ENCODE measurements at places on chromosomes 2 and 18.

DNA sequence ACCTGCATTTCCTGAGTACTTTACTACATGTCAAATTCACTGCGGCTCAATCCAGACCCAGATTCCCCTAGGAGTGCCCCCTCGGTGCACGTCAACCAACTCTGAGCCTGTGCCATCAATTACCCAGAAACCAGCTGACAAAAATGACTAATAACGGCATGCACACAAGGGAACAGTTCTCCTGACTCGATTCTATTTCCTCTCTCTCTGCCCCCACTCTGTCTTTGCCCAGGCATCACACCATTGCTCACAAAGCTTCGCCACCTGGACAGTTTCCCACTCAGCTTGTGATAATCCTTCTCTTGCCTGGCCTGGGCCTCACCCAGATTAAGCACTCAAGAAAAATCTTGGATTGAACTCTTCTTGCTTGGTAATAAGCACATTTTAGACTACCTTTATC is 115.3 kb upstream of the NDUFV2 start:
- DNase-seq: no peak

DNA sequence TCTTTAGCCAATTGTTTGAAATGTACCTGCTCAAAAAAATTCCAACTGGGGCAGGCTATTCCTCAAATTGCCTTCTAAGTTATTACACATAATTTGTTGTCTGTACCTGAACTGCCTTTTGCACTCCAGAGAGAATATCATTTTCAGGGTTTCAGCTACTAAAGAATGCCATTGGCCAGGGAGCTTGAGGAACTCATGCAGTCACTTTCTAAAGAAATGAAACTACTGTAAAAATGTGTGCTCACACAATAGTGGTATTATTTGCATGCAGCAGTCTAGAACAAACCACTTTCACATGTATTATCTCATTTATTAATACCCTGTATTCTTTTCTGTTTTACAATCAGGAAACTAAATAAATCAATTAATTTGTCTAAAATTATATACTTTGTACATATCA is 152.2 kb downstream of the PID1 start:
- no peak for DNase-seq

DNA sequence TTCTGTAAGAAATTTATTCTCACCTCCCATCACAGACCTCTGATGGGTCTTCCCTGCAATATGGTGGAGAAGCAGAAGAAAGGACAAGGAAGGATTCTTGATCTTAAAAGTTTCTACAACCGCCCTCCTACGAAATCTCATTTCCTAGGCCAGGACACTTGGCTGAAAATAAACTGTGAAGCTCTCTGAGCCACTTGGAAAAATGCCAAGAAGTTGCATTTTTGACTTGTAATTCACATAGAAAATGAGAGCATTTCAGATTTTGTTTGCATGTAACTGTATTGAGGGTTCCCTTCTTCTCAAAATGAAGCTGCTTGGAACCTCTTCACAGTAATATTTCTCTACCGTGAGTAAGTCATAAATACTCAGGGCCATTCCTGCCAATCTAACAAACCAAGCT is 458.3 kb upstream of the SLC14A2 start:
- DNase-seq: no peak

GRCh38 chr2:241313543-241314095 is 1.9 kb downstream of the HDLBP start:
- no peak for DNase-seq

DNA sequence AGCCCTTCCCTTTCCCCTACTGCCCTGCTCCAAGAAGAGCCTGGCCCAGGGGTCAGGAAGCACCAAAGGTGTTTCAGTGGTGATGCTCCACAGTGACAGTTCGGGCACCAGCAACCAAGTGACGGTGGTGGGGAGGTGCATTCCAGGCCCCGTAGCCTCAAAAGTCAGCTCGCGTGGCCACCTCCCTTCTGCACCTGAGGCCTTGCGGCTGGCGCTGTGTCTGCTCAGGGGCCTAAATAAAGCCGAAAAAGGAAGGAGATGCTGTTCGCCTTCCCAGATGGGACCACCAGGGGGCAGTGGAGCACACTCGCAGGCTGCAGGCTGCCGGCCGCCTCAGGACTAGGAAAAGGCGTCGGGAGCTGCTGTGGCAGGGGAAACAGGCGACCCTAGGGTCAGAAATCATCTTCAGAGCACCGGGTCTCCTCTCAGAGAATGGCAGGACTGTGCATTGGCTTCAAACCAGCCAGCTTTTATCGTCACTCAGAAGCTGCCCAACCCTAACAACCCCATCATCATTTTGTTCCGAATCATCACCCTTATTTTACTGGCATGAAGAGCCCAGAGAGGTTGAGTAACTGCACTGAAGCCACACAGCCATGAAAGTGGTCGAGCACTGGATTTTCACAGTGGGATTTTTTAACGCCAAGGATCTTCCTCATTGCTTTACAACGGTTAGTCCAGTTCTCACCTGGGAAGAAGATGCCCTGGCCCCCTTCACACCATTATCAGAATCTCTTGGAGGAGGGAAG is 213.0 kb upstream of the CELF4 start:
- no peak for DNase-seq

DNA sequence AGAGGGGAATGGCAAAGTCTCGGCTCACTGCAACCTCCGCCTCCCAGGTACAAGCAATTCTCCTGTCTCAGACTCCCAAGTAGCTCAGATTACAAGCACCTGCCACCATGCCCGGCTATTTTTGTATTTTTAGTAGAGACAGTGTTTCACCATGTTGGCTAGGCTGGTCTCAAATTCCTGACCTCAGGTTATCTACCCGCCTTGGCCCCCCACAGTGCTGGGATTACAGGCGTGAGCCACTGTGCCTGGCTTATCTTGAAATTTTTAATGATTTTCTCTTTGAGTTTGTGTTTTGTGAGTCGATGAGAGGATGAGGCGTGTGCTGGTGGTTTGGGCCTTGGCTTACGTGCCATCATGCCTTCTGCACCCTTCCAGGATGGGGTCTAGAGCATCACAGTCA is 101.3 kb upstream of the ST3GAL5 start:
- DNase-seq: no peak

GRCh38 chr2:234730066-234730640 is 221.7 kb upstream of the SH3BP4 start:
- no peak for DNase-seq

- no peak for DNase-seq
Observed at GRCh38 chr2:88019985-88020384, 3.6 kb upstream of the RNU2-63P start.

DNA sequence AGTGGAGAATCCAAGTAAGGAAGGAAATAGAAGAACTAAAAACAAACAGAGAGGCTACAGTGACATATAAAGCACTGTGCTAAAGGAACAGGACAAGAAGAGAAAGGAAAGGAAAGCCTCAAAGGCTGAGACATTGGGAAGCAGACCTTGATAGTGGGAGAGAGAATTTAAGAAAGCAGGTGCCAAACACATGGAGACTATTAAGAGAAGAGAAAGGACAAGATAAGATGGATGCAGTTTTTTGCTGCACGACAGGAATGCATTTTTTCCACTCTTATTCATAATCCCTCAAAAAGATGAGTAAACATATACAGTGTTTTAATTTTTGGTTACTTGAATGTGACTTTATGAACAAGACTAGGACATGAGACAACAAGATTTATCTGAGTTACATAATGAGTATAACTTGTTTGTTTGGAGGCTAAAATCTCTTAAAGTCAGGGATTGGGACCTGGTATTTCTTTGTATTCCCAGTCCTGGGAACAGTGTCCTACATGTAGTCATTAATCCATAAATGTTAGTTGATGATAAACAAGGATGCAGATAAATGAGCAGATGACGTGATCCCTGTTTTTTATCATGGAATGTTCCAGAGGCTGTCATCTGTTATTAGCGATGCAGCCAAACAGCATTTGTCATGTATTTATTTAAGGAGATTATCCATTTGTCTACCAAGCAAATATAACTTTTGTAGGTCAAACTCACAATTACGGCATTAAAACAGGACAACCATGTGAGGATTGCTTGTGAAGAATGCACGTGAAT is 141.7 kb downstream of the DNER start:
- DNase-seq: no peak

DNA sequence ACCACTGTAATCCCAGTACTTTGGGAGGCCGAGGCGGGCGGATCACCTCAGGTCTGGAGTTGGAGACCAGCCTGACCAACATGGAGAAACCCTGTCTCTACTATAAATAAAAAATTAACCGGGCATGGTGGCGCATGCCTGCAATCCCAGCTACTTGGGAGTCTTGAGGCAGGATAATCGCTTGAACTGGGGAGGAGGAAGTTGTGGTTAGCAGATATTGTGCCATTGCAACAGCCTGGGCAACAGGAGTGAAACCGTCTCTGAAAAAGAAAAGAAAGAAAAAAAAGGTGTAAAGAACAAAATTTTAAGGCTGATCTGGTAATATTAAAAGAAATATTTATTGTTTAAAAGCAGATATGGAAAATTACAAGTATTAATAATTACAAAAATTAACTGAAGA is 29.7 kb downstream of the ZNF804A start:
- DNase-seq: no peak

GRCh38 chr18:45284174-45284573 is 331.1 kb upstream of the SLC14A2 start:
- no peak for DNase-seq

DNA sequence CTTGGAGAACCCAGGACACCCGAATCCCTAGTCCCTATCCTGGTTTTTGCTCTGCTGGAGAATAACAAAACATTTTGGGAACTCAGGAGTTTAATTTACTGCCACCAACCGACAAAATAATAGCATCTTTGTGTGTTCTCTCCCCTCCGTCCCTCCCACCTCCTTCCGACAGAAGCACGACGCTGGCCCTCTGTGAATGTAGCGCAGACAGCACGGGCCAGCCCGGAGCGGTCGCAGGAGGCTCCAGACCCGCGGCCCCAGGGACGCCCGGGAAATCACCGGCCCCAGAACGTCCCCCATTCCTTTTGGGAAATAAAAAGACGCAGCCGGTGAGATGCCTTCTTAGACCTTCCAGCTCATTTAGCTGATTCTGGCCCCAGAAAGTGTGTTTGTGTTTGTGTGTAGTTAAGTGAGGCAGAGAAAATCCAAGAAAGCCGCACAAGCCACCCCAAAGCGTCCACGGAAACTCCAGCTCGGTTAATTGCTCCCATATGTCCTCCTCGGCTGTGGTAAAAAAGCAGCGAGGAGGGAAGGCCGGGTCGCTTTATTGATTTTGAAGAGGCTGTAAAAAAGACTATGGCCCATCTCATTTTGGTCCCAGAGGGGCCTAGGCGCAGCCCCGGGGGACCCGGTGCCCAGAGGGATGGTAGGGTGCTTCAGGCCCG is 577 bp upstream of the TANC1 start:
- no peak for DNase-seq

GRCh38 chr2:139427164-139427563 is 647.0 kb upstream of the NXPH2 start:
- DNase-seq: no peak

DNA sequence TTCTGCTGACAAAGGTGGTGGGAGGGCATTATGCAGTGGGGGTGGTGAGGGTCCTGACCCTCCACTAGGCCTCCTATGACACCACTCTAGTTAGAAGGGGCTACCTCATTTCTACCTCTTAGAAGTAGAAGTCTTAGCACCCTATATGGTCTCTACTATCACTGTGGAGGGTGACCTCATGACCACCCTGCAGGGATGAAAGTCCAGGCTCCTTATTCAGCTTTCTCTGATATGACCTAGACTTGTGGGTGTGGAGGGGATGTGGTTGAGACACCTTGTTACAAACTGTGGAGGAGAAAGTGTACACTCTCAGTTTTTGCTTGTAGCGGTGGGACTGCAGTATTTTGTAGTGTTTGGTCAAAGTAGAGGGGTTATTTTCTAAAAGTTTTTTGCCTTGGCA is 18.6 kb downstream of the TMEM182 start:
- DNase-seq: no peak

- DNase-seq: no peak
Observed at GRCh38 chr2:101132202-101132601, 19.0 kb downstream of the TBC1D8 start.

GRCh38 chr2:16198166-16198912 is 258.0 kb downstream of the MYCN start:
- no peak for DNase-seq

GRCh38 chr2:74735564-74735963 is 81.5 kb downstream of the SEMA4F start:
- no peak for DNase-seq

DNA sequence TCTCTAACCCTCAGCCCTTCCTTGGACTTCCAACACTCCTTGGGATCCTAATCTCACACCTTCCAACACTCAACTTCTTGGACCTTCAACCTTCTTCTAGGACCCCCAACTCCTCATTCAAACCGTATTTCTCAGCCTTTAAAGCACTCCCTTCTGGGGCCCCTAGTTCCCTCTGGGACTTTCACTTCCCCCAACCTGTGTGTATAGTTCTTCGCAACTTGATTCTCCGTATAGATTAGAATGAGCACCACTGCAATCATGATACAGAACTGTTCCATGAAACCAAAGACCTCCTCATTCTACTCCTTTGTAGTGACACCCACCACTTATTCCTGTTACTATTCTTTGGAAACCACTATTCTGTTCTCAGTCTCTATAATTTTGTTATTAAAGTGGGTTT is 62.0 kb upstream of the NFU1 start:
- DNase-seq: no peak

DNA sequence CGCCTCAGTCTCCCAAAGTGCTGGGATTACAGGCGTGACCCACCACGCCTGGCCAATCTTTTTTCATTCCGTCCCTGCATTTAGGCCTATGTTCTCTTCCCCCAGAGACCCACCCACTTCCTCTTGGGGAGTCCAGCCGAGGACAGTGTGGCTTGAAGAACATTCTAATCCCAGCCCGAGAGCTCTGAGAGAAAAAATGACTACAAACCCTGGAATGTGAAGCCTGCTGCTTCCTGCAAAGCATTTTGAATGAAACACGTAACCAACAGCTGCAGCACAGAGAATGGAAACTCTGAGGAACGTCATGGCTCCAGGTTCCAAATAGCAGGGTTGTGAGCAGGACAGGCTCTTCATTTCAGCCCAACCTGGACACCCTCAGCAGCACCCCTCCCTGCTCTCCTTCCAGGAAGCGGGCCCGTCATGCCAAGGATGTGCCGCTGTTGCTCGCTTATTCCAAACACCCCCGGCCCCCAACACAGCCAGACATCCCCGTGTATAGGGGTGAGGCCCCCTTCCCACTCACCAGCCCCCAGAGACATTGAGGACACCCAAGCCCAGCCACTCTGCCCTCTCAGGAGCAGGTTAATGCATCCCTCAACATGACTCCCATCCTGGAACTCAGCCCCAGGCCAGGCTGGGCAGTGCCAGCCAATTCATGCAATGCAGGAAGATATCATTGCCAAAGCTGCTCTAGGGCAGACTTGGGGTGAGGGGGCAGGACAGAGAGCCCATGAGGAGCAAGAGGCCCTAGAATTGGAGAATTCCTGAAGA is 139.8 kb downstream of the ZFP36L2 start:
- no peak for DNase-seq

- no peak for DNase-seq
Observed at GRCh38 chr18:23994361-23994902, 20.1 kb upstream of the TTC39C start.

DNA sequence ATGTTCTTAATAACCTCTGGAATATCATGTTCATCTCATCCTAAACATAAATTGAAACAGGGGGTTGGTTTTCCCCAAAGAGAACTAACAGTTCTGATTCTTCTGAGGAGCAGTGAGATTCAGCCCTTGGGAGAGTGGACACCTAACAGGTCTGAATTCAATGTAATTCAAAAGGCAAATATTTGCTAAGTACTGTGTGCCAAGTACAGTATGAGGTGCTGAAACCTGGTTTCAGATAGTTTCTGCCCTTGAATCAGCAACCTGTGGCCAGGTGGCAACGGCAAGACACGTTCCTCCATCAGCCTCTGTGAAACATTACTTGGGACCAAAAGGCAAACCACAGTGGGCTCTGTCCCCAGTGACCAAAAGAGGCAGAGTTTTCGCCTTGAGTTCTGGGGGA is 1.3 kb downstream of the LRRC30 start:
- no peak for DNase-seq

GRCh38 chr2:38092196-38092902 is 16.4 kb upstream of the CYP1B1 start:
- DNase-seq: no peak

Measured in activated naive CD4-positive, alpha-beta T cell (primary cell).